ENCODE measurements at places on chromosomes 4 and X.
A peak's percentile ranks its signal among the peaks of the same experiment; 100 is the strongest.

- DNase-seq = no peak
Observed at GRCh38 chr4:48352793-48353192, 11.5 kb downstream of the SLAIN2 start.

- no peak for DNase-seq
Observed at GRCh38 chr4:152700151-152700550, 20.4 kb upstream of the TMEM154 start.

DNA sequence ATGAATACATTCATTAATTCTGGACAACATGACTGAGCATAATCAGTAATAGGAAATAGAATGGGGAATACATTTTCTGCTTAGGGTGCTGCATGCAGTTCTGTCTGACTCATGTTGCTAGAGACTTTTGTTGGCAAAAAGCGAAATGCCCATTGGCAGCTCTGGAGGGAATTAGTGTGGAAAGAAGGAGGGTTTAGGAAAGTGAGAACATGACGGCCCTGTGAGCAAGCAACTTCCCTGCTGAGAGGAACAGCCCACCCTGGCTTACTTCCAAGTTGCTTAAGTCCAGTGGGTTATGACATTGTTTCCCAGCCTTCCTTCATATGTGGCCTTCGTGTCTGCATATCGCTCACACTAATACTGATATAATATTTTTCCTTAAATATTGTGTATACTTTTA is 13.8 kb downstream of the MAD2L1 start:
- peak; percentile 9 for DNase-seq

DNA sequence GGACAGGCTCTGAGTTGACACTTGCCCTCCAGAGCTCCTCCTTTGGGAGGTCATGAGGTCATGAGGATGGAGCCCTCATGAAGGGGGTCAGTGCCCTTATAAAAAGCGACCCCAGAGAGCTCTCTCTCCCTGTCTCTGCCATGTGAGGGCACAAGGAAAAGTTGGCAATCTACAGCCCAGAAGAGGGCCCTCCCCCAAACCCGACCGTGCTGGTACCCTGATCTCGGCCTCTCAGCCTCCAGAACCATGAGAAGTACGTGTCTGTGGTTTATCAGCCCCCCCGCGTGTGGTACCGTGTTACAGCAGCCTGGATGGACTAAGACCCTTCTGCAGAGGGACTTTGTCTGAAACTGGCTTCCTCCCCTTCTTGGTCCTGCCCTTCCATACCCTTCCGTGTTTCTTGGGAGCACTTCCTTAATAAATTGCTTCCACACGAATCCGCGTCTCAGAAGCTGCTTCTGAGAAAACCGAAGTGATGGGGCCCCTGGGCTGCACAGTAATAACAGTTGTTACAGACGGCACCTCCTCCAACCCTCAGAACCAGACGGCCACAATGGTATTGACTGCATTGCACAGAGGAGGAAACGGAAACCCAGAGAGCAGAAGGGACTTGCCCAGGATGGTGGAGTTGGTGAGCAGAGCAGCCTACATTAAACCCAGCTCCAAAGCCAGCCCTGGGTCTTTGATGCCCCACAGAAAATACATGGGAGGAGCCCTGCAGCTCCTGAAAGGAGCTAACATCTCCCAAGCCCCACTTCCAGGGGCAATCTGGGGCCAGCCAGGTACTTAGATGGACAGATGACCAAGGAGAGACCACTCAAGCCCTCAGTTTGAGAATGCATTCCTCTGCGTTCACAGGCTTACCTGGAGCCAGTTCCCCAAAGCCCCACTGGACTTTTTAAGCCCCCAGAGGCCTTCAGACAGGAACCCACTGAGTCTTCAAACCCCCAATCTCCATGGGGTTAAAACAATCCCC is 242.7 kb downstream of the BCOR start:
- peak; percentile 86 for DNase-seq

DNA sequence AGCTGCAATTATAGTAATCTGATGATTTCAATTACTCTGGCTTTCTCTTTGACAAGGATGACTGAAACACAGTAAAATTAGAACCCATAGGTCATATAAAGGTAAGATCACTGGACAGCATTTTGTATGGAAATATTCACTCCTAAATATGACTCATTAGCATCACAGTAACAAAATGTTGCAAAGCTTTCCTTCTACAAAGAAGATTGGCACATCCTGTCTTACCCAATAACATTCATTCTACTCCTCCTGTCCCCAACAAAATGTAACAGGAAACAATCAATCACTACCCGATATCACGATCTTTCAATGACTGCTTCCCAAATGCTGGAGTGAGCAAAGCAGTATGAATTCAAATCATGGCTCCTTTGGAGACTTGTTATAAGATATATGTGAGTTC is 95.3 kb downstream of the FANCB start:
- no peak for DNase-seq

- peak; percentile 44 for DNase-seq
Observed at GRCh38 chr4:146143888-146144287, 31.6 kb upstream of the LSM6 start.

GRCh38 chrX:55742649-55743048 is 25.1 kb downstream of the RRAGB start:
- no peak for DNase-seq

DNA sequence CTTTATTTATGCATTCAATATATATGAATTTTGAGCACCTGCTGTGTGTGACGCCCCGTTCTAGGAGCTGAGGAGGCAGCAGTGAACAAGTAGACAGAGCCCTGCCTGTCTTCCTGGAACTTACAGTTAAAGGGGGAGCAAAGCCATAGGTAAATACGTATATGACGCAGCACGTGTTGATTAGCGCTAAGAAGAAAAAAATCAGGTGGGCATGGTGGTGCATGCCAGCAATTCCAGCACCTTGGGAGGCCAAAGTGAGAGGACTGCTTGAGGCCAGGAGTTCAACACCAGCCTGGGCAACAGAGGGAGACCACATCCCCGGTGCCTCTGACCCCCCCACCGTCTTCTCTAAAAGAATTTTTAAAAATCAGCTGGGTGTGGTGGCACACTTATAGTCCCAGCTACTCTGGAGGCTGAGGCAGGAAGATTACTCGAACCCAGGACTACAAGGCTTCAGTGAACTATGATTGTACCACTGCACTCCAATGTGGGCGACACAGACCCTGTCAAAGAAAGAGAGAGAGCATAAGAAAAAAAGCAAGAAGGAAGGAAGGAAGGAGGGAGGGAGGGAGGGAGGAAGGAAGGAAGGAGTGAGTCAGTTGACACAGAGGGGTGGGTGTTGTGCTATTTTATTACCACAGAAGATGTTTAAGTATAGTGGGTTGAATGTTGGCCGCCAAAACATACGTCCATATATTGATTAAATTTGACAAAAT is 5.4 kb upstream of the KIAA0232 start:
- no peak for DNase-seq

DNA sequence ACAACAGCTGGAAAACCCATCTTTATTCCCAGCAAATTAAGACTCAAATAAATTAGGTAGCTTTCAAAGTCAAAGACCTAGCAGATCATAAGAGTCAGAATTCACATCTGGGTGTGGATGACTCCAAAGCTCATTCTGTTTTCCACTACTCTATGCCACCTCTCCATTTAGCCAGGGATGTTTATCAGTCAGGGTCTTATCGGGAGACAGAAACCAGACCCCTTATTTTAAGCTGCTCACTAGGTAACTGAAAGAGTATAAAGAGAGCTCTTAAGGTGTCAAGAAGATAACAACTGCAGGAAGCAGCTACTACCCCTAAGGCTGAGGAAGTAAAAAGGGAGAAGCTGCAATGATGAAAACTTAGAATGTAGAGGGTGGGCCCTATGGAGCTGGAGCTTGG is 333.7 kb upstream of the KLF3 start:
- no peak for DNase-seq

GRCh38 chr4:173752610-173753230 is 222.7 kb upstream of the HAND2 start:
- DNase-seq = no peak

DNA sequence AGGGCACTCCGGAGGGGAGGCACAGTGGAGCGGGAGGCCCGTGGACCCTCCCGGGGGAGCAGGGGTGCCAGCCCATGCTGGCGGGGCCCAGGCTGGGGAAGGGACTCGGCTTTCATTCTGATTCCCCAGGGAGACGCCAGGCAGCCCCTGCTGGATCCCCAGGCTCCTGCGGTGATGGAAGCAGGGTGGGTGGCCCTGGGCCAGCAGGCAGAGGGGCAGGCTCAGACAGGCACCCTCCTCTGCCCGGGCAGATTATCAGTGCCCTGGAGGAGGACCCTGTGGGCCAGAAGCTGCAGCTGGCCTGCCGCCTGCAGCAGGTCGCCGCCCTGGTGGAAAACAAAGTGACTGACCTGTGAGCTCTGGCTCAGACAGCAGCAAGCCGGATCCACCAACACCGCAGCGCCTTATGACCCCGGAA is 2.1 kb upstream of the SRPK3 start:
- no peak for DNase-seq

GRCh38 chr4:94534401-94535312 is 82.9 kb downstream of the PDLIM5 start:
- no peak for DNase-seq

- DNase-seq = no peak
Observed at GRCh38 chr4:15392053-15392805, 35.6 kb upstream of the C1QTNF7 start.

DNA sequence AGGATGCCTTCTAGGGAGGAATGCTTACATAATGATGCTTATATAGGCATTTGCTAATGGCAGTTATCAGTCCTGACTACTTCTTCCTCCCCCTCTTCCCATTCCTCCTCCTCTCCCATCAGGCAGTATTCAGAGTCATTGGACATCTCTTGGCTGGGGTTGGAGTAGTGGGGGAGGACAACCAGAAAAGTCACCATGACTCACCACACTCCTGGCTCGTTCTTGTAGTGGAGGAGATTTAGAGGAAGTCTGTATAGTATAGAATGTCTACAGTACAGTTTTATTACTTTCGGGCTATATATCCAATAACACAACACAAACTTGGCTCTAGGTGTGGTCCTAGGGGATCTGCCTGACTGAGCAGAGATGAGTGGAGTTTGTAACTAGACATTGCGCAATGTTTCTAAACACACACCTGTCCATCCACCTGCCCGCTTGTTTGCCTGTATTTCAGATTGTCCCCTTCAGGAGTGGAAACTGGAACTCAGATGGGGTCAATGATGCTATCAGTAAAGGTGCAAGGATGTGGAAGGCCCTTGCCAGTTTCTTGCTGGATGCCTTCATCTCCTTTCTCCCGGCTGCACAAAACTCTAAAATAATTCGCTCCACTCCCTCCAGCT is 27.9 kb upstream of the KIAA1210 start:
- DNase-seq = no peak

DNA sequence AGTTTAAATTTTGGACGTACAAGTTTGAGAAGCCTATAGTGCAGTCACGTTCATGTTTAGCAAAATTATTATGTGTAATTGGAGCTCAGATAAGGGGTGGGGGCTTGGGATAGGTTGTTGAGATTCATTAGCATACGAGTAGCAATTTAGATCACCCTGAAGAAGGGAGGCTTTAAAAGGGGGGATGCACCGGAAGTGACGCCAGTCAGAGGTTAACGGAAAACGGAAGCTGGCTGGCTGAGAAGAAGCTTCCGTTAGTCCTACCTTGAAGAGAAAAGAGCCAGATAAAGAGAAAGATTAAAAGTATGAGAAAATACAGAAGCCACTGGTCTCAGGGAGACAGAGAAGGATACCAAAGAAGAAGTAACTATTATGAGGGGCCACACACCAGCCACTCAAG is 1.1 kb upstream of the NXT2 start:
- no peak for DNase-seq

GRCh38 chrX:40108162-40108958 is 10.6 kb upstream of the BCOR start:
- no peak for DNase-seq

DNA sequence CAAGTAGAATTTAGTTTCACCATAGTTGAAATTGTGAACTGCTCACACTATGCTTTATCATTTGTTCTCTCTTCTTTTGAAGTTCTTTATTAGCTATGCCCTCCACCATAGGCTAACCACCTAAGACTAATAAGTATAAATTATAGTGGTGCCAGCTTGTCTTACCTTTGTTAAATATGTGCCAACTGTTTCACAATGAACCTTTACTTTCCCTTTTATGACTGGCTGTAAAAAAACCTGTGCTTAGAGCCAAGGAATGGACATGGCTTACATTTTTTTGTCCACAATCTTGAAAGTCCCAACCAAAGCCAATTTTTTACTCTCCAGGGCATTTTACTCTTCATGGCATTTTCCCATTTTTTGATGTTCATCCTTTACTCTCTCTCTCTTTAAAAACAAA is 123.5 kb upstream of the LEF1 start:
- DNase-seq = no peak

DNA sequence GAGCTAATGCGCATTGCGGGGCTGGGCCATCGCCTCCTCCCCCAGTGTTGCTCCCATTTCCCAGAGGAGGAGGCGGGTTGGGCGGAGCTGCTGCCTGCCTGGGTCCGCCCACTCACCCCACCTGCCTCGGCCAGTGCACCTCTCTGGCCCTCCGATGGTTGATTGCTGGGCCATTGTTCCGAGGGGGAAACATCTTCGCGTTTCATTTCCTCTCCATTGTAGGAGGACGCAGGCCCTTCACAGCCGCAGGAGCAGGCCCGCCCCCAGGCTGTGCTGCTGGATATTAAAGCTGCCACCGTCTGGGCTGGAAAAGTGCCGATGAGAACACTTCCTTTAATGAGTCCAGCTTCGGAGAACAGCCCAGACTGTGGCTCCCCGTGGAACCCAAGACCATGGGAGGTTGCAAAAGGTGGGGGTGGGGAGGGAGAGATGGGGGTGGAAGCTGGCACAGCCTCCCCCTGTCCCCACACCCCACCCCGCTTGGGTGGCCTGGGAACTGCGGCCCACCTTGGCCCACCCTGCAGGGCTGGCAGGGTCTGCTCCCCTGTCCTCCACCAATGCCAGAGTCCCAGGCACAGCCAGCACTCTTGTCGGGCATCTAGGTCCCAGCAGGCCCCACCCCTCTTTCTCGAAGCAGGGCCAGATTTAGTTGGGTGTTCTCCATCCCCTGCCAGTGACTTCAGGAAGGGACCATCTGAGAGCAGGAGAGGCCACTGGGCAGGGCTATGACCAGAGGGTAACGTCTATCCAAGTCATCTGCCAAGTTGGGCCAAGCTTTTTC is 96.6 kb downstream of the ADRA2C start:
- no peak for DNase-seq

- DNase-seq = no peak
Observed at GRCh38 chrX:13754765-13755164, 20.2 kb downstream of the OFD1 start.

DNA sequence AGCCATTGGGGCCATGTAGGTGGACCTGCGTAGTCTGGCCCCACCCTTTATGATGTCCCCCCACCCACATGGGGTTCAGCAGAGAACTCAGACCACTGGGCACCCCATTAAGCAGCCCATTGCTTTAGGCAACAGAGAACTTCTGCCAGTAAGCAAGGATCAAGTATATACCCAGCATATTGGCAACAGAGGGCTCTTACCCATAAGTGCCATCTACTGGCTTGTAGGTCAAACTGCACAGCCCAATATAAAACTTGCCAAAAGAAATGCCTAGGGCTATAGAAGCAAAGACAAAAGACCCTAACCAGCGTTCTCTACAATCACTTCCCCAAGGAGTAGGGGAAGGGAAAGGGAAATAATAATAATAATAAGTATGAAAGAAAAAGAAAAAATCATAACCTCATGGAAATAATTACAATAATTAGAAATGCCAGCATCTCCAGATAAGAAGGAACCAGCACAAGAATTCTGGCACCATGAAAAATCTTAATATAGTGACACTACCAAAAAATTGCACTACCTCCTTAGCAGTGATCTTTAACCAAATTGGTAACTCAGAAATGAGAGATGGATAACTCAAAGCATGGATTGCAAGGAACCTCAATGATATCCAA is 1090.7 kb downstream of the FAT4 start:
- no peak for DNase-seq

Measured in CD4-positive, alpha-beta T cell treated with Interferon alpha-2 for 1 hour (primary cell).